ENCODE measurements at places on chromosomes 2 and 18.

- DNase-seq, result no peak
Measured at GRCh38 chr2:719734-720133, 42.5 kb upstream of the TMEM18 start.

DNA sequence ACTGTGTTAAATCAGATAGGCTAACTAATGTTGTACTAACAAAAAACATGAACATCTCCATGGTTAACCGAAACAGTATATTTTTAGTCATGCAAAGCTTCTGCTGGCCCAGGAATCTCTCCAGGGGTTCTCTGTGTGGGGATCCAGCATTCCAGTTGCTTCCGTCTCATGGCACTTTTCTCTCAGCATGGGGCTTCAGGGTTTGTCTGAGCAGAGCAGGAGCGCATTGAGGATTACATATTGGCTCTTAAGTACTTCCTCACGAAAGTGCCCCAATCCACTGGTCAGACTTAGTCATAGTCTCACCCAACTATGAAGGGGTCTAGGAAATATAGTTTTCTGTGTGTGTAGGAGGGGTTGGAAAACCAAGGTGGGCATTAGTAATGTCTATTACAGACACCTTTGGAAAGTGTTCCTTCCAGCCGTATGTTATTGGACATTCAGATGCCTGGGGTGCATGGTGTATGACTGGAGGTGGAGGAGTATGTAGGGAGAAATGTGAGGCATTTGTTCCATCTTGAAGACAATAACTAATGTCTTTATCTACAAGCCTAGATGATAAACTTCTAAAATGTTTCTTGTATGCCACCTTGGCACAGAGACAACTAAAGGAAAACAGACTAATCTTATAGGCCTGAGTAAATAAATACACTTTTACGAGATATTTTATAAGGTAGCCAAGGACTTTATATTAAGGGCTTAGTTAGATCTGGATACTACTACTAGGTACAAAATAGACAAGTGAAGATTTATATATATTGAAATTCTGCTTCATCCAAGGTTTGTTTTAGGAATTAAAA lies 123.8 kb upstream of the ZEB2 start:
- DNase-seq, result peak; percentile 51

DNA sequence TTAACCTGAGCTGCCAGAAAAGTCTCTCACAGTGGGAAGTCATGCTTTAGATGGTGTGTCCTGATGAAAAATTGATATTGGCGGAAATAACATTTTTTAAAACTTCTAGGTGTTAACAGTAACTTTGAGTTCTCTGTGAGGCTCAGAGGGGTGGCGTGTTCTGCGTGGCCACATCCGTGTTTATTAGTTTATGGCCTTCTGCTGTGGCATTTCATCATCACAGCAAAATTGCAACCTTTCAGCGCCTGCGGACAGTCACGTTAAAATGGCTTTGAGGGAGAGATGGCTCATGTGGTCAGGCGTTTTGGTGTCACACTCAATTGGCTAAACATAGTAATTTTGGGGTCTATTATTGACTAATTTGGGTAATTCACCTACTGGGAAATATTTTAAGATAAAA lies 42.4 kb downstream of the KLHL29 start:
- DNase-seq, result no peak

- DNase-seq, result no peak
Measured at GRCh38 chr2:16321872-16322271, 343.8 kb downstream of the CYRIA start.

- DNase-seq, result no peak
Measured at GRCh38 chr2:46555011-46555410, 75.6 kb downstream of the TMEM247 start.

GRCh38 chr2:209960676-209961630 lies 41.5 kb upstream of the RPE start:
- DNase-seq, result peak; percentile 89

GRCh38 chr18:22705328-22705727 lies 227.8 kb upstream of the RBBP8 start:
- DNase-seq, result peak; percentile 84

DNA sequence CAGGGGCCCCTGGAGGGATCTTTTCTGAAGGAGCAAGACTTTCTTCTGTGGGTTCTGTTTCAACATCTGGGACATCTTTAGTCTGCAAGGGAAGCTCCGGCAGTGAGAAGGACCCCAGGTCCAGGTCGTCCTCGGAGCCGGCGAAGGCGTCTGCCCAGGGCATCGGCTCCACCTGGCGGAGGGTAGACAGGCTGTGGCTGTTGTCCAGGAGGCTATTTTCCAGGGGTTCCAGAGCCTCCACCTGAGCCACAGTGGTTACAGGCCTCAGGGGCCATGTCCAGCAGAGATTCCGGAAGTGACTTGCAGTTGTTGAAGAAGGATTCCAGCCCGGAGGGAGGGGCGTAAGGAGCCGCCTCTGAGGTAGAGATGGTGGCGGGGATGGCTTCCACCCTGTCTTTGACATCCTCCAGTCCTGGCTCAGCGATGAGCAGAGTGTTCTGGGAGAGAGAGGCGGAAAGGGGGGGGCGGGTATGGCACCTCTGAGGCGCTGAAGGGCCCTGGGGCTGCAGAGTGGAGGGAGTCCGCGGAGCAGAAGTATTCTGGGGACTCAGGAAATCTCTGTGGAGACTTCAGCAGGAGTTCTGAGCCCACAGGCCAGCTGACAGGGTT lies 891.3 kb upstream of the LRRTM1 start:
- DNase-seq, result no peak

GRCh38 chr18:50218432-50219197 lies 23.7 kb upstream of the MYO5B start:
- DNase-seq, result peak; percentile 3

- DNase-seq, result no peak
Measured at GRCh38 chr2:158269143-158269542, 167.5 kb downstream of the UPP2 start.

DNA sequence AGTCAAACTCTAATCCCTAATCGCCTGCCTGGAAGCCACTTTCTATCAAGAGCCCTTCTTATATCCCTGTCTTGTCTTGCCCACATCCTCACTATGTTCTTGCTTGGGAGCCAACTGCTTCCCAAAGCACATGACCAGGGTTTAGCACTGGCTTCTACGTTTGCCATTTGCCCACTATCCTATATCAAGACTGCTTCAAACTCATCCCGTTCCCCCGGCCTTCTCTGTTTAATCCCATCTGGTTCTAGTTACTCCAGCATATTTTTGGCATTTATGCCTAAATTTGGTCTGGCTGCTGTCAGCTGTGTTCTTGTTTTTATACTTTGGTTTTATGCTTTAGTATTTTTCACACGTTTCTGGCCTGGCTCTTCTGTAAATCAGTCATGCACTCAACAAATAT lies 40.2 kb downstream of the POLR1A start:
- no peak for DNase-seq

All from astrocyte of the spinal cord (primary cell).